Tibial artery (tissue), 4 donors: ENCODE measurements at places on chromosomes 6 and 20.

DNA sequence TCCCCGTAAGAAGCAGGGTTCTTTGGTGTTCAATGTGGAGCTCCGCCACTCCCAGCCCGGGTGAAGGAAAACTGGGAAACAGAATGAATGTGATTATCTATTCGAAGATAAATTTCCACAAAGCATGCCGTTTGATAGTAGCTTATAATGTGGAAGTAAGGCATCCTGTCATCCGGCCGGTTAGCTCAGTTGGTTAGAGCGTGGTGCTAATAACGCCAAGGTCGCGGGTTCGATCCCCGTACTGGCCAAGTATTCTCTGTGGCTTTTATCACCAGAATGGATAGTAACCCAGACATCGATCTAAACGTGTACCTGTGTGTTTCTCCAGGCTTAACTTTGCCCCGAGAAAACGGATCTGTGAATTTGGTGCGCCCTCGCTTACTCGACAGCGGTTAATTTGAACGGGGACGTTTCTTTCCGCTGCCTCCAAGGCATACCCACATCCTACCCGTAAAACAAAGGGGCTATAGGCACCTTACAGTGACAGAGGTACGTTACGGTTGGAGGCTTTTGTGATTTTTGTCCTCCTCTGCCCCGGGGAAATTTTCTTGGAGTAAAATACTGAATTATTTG lies 215.2 kb upstream of the ZNF184 start:
- DNase-seq, result peak; percentile 66

- DNase-seq, result no peak
Measured at GRCh38 chr6:45806172-45806571, 209.5 kb downstream of the CLIC5 start.

DNA sequence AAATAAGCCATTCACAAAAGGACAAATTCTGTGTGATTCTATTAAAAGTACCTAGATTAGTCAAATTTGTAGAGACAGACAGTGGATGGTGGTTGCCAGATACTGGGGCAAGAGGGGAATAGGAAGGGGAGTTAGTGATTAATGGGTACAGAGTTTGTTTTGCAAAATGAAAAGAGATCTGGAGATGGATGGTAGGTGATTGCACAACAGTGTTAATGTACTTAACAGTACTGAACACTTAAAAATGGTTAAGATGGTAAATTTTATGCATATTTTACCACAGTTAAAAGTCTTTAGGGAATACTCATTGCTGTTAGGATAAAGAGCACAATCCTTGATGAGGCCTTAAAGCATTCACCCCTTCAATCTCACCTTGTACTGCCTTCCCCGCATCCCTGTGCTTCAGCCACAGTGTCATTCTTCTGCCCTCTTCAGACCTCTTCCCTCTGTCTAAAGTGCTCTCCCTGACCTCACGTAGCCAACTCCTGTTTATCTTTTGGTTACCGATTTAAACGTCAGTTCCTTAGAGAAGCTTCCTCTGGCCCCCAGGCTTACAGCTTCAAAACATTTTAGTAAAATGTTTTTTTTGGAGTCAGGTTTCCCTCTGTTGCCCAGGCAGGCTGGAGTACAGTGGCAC lies 11.8 kb downstream of the PSMF1 start:
- DNase-seq, result no peak

DNA sequence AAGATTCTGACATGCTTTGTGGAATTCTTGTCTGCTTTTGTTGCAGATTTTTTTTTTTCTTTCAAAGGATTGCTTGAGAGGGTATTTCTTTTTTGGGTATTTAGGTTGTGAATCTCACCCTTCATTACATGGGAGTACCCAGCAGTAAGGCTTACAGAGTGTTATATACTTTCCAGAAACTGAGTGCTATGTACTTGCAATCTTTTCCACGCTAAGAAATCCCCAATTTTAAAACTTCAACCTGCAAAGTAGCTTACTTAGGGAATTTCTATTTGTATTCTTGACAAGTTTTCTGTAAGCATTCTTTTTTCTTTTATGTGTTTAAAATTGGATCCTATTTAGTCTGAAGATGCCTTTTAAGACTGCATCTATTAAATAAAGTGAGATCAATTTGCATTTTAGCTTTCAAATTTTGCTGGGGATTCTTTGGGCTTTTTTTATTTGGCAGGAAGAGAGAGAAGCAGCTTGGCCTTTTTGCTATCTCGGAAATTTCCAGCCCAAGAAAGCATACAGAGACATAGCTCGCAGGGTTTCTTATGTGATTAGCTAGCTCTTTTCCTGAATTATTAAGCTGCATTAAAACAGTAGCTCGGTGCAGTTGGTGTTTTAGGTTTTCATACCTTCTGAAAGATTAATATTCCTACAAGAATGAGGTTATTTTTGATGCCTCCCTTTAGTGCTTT lies 42.6 kb downstream of the KCNS1 start:
- no peak for DNase-seq

- DNase-seq, result no peak
Measured at GRCh38 chr20:12056839-12057238, 139.1 kb downstream of the BTBD3 start.

DNA sequence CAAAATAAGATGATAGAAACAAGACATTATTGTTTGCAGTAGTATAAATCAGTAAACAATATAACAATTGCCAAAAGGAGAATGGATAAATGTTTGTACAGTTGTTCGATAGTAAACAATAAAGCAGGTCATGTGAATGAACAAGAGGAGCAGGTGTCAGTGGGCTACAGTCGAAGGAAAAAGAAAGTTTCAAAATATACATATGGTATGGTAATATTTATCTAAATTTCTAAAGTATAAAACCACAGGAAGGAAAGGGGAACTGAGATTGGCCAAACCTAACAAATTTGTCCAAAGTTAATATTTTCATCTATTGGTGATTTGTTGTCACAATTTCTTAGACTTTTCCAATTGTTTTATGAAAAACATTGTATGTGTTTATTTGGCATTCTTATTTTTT lies 110.9 kb downstream of the SH3BGRL2 start:
- DNase-seq, result no peak

DNA sequence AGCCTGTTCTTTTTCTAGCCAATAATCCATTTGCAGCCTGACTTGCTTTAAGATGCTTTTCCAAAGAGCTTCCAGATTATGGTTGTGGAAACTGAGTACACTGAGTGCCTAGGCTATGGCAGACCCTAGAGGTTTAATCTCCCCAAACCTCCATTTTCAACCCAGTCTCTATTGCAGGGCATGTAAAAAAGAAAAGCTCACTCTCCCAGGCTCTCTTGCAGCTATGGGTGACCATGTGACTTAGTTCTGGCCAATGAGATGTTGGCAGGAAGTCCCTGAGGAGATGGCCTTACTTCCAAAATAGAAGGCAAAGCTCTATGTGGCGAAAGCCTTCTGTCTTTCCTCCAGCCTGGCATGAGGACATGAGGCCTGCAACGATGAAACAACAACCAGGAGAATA lies 3.8 kb downstream of the PDRG1 start:
- DNase-seq, result no peak

GRCh38 chr6:80196906-80197305 lies 90.4 kb downstream of the BCKDHB start:
- DNase-seq, result no peak

GRCh38 chr6:29769336-29769735 lies 46.1 kb downstream of the HLA-F start:
- peak; percentile 33 for DNase-seq

GRCh38 chr20:24493661-24494459 lies 24.4 kb downstream of the SYNDIG1 start:
- no peak for DNase-seq

GRCh38 chr20:4225745-4226144 lies 210.4 kb upstream of the RNF24 start:
- no peak for DNase-seq

DNA sequence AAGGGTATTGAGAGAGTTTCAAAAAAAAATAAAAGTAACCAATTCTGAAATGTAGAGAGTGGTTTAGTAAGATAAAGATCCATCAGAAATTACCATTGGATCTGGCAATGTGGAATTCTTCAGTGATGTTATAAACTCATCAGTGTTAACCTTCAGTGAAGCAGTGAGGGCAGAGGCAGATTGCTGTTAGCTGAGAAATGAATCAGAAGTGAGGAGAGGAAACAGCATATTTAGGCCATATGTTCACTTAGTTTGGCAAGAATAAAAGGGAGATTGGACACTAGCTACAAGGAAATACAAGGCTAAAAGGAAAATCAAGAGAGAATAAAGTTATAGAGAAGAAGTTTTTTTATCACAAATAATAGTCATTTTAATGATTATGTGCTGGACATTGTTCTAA lies 9.6 kb downstream of the KCNQ5 start:
- DNase-seq, result no peak

DNA sequence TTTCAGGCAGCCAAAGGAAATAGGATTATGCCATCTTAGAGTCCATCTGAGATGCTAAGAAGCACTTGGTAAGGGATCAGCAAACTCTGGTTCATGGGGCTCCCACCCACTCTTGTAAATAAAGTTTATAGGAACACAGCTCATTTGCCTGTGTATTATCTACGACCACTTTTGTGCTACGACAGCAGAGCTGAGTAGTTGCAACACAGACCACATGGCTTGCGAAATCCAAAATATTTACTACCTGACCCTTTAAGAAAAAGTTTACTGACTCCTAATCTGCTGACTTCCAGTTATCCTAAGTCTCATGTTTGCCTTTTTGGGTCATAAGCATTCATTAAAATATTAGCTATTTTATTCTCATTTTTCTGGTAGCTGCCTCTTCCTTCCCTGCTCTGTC lies 859.0 kb downstream of the QKI start:
- no peak for DNase-seq

- DNase-seq, result peak; percentile 93
Measured at GRCh38 chr20:41173161-41173721, 35.9 kb downstream of the PLCG1 start.

GRCh38 chr6:79557673-79558467 lies 20.6 kb upstream of the LCA5 start:
- DNase-seq, result no peak

GRCh38 chr6:157235600-157236039 lies 87.7 kb downstream of the TMEM242 start:
- peak; percentile 70 for DNase-seq

- no peak for DNase-seq
Measured at GRCh38 chr6:144543006-144543871, 258.1 kb downstream of the UTRN start.

- no peak for DNase-seq
Measured at GRCh38 chr20:5859608-5860007, 90.7 kb downstream of the TRMT6 start.

DNA sequence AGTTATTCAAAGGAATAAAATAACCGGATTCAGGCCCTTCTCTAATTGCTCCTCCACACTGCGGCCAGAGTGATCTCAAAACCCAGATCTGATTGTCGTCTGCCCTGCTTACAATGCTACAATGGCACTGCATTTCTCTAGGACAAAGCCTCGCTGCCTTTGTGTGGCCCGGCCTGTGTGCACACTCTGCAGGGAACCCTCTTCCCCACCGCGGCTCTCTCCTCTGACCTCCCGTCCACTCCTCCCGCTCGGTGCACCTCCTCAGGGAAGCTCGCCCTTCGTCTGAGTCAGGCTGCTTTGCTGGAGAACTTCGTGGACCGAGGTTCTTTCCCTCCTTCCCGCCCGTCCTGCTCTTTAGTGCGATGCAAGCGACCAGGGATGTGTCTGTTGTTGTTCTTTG lies 101.6 kb upstream of the SNX9 start:
- DNase-seq, result no peak

DNA sequence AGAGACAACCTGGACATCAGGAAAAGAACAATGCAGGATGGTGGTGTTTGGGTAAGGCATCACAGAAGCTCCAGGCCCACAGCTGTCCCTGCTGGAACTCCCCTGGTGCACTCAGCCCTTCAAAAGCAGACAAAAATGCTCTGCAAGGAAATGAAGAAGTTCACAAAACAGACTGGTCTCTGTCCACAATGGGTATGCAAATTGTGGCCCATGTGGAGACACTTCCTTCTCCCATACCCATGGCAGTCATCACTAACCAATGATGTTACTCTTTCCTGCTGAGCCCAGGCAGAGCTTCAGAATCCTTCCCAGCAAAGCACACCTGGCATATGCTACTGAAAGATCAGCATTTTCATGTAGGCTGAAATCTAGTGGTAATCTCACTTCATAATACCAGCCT lies 42.6 kb upstream of the PXDC1 start:
- DNase-seq, result peak; percentile 33

DNA sequence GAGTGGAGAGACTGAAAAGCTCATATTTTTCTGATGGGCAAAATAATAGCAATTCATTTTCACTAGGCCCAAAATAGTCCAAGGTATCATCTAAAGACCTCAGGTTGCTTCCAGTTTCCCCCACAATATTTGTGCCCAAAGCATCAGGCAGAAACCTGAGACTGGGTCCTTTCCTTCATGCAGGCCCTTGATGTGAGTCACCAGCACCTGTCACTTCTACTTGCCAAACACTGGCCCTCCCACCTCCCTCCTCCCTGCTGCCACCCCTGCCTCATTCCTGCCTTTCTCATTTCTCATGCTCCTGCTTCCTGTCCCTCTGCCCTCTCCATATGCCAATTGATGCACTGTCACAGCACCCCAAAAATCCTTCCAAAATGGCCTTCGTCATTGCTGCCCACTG lies 230.4 kb upstream of the CST7 start:
- no peak for DNase-seq

- no peak for DNase-seq
Measured at GRCh38 chr20:61331543-61331942, 79.5 kb downstream of the CDH4 start.

- DNase-seq, result no peak
Measured at GRCh38 chr6:131058236-131058635, 4.8 kb downstream of the EPB41L2 start.

GRCh38 chr20:45883100-45883469 lies 2.1 kb downstream of the ZSWIM1 start:
- DNase-seq, result no peak

DNA sequence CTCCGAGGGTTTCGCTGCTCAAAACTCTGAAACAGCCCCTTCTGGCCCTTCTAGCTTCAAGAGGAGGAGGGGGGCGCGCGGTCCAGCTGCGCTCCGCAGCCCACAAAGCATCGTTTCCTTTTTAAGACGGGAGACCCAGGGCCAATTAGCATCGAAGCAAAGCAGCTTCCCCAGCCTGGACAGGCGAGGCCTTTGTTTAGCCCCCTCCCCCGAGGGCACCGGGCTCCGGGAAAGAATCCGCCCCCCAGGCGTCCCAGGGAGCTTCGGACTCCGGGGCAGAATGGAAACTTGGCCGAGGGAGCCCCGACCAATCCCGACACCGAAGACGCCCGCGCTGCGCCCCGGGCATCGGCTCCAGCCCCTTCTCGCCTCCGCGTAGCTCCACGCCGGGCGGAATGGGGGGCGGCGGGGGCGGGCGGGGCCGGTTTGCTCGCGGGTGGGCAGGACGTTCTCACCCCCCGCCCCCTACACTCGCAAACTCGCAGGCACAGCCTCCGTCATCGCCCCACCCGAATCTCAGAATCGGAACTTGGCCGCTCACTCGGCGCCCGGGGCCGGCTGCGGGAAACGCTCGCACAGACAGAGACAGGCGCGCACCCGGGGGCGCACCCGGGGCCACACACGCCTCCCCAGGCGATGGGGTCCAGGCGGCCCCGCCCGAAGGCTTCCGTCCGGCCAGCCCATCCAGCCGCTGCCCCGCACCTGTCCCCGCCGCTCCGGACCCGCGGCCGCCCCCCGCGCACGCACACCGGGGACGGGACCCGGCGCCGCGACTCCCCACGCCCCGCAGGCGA lies 628 bp downstream of the NKAIN4 start:
- DNase-seq, result no peak
